ENCODE measurements at places on chromosomes 4 and X. TPM values are rescaled to one million over a fixed set of nuclear protein-coding genes. Genes with fewer than 3 reads are reported as not detected.

Gene TLR10
- total RNA-seq = not detected

Gene GAGE13
- total RNA-seq = not detected

Gene REELD1
- not detected for total RNA-seq

Gene ATP2B3
- total RNA-seq = 0.37 TPM

Gene ABCG2
- 0.08 TPM for total RNA-seq

Gene NUDT9
- total RNA-seq = 20.5 TPM

Gene GSX2
- total RNA-seq = not detected

Gene CT45A2
- total RNA-seq = not detected

Gene FOXR2
- total RNA-seq = not detected

Gene EVC2
- 2.8 TPM for total RNA-seq

Gene GK
- 3.4 TPM for total RNA-seq

Gene PGAM4
- not detected for total RNA-seq

DNA sequence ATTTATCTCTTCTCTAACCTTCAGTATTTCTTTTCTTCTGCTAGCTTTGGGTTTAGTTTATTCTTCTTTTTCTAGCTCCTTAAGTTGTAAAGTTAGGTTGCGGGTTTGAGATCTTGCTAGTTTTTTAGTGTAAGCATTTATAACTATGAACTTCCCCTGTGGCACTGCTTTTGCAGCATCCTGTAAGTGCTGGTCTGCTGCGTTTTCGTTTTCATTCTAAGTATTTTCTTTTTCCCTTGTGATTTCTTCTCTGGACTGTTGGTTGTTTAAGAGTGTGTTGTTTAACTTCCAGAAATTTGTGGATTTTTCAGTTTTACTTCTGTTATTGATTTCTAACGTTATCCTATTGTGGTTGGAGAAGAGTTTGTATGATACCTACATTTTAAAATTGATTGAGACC, 11.0 kb upstream of the CTBP1 start:
- DNase-seq = no peak

DNA sequence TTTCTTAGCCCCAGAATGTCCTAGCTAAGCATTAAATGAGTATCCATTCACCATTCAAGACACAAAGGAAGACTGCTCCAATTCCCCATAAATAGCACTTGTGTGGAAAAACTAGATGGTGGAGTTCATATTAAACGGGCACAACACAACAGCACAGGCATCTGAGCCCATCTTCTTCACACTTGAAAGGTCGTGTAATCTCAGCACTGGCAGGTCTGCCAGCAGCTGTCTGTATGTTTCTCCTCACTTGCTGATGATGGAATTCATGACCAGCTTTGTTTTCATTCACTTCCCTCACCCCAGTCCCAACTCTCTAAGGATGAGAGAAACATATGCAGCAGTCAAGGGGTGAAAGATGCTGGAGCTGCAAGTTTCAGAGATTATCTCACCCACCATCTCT, 148.7 kb downstream of the AFAP1 start:
- DNase-seq = no peak

GRCh38 chr4:128310266-128310697, 22.7 kb upstream of the PGRMC2 start:
- no peak for DNase-seq

GRCh38 chrX:44871114-44871645, 1.8 kb upstream of the KDM6A start:
- peak; percentile 76 for DNase-seq

GRCh38 chrX:150184491-150184890, 178.6 kb upstream of the MAMLD1 start:
- DNase-seq = no peak

GRCh38 chr4:120939693-120940092, 17.2 kb upstream of the PRDM5 start:
- DNase-seq = no peak

- no peak for DNase-seq
These were observed 84.9 kb upstream of the TET2 start for GRCh38 chr4:105061731-105062130.

- no peak for DNase-seq
These were observed 8.3 kb upstream of the ZXDB start for GRCh38 chrX:57583477-57583876.

GRCh38 chr4:112702892-112703291, 65.9 kb downstream of the LARP7 start:
- no peak for DNase-seq

DNA sequence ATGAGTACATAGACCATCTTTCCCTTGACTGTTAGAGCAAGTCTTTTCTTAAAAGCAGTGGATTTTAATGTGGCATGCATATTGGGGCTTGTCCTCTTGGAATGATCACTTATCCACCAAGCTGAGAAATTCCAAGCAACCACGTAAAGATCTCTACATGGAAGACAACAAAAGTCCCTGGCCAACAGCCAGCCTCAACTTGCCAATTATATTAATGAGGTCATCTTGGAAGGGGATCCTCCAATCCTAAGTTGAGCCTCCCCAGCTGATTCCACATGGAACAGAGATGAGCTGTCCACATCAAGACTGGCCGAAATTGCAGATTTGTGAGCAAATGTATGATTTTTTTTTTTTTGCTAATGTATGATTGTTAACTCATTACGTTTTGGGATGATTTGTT, 20.6 kb upstream of the FTHL17 start:
- DNase-seq = no peak

DNA sequence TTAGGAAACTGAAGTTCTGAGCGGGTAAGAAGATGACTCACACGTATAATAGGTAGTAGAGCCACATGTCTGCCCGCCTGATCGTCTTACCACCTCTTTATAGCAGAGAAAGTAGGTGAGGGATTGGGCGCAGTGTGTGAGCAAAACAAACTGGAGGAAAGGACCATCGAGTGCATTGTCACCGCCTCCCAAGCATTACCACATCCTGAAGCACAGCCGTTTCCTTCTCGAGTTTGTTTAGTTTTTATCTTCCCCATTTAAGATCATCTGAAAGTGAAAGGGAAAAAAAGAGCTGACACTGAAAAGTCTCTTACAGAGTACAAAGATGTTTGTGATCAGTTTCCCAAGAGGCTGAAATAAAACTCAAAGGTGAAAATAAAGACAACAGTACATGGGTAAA, 14.8 kb downstream of the PDK3 start:
- DNase-seq = no peak

DNA sequence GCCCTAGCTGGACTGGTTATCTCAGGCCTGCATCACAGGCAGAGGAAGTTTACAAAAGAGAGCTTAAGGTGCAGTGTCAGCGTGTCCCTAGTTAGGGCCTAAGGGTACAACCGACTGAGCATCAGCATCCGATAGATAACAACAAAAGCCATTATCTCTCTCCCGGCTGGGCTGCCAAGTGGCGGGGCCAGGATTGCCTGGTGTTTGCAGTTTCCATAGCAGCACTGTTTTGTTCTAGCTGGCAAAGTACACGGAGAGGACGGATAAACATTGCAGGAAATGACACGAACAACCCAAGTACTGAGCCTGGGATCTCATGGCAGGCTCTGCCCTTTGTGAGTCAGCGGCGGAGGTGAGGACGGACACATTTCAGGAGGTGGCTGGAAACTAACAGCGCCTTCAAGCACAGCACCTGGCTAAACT, 104.7 kb upstream of the NOCT start:
- DNase-seq = no peak

DNA sequence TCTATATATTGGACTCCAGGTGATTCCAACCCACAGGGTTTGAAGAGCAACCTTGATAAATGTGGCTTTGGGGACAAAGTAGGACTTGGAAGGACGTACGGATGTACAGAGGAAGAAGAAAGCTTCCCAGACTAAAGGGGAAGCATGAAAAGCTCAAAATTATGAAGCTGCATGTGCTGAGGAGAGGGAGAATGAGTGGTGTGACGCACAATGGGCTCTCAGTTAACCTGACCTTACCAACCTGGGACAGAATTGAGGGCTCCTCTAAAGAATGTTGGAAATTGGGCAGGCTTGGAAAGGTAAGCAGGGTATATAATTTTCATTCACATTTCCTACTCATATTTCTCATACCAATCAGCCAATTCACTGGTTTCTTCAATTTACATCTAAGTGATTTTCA, 10.5 kb upstream of the TIGD2 start:
- no peak for DNase-seq

GRCh38 chr4:24734511-24734910, 60.9 kb upstream of the SOD3 start:
- no peak for DNase-seq

- DNase-seq = no peak
These were observed 226.6 kb downstream of the NLGN4X start for GRCh38 chrX:6002056-6002455.

DNA sequence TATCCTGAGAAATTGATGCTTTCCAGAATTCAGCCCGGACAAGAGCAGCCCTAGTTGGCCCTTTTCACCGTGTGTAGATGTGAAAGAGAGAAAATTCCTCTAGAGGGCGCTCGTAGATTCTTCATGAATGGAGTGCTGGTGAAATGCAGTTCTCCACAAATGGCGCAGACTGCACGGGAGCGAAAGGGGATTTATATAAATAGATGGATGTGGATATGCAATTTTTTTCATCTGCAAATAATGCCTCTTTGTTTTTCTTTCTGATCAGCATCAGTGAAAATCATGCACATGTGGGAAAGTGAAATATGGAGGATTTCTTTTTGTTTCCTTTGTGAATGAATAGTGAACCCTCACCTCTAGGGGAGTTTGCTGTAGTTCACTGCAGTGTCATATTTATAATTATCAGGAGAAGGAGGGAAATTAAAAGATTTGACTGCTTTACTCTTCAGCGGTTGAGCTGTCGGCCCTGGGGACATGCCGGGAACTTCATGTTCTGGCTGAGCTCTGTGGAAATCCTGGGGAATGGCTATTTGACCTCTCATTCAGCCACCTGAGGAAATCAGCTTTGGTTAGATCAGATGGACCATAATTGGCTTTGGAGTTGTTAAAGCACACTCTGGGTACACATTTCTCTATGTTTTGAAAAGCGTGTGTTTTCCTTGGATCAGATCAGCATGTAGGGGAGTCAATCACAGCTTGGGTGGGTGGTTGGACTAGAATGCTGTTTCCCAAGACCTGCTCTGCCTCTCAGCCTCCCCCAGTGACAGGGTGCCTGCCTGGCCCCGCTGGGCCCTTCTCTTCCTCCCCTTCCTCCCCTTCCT, 115.0 kb upstream of the SHISA3 start:
- no peak for DNase-seq

DNA sequence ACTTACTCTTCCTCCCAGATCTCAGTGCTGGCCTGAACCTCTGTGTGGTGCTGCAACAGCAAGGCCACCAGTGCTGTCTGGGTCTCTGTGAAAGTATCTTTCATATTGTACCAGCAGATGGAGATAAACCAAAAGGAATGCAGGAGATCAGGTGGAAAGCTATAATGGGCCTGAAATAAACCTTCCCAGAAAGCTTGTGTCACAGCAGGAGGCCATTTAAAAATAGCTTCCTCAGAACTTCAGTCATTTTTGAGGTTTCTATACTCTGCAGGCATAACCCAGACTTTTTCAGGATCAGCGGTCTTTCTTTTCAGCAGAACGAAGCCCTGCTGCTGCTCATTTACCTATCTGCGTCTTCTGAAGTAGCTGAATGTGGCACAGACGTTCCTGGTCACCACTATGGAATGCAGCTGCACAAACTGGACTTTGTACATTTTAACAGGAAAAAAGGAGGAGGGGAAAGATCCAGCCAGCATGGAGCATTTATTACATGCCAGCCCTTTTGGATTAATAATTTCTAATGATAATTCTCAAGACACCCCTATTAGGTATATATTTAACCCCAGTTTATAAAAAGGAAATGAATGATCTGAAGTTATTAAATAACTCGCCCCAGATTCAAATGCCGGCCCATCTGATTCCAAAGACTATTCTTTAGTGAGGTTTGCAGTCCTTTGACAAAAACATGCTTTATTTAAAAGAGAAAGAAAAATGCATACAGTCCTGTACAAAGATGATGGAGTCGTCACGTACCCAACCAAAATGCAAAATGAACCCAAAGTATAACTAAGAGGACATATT, 119.7 kb downstream of the NFKB1 start:
- no peak for DNase-seq

DNA sequence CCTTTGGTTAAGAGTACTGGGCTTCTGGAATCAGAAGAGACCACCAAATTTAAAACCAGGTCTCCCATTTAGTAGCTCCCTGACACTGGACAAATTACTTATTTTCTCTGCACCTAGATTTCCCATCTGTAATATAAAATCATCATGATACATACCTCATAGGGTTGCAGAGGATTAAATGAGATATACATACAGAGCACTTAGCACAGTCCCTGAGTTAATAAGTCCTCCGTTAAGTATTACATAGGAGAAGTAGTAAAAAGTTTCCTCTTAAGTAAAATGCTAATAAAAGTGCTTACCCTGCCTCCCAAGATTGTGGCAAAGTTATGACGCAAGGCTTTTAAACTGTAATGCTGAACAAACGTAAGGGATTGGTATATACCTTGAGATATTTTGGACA, 539 bp upstream of the CHIC1 start:
- DNase-seq = no peak

DNA sequence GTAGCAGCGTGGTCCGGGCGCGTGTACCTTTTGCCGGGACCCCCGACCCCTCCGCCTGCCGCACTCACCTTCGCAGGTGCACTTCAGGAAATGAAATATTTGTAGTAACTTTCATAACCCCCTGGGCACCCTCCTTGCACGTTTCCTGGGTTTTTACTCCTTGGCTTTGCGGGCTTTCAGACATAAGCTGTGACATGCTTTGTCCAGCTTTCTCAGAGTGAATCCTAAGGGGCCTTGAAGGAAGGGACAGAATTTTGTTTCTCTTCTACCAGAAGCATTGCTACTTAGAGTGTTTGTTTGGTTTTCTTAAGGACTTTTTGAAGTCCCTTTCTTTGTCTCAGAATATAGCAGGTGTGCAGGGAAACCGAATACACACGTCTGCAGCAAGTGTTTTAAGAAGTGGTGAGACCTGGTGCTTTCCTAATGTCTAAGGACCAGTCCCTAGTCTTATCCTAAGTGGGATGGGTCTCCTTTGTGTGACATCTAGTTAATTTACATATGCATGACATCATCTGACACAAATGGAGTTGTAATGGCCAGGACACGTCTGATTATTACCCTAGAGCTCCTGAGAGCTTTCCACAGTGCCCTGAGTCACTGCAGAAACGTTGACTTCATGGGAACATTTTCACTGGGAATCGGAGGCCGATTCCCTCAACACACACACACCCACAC, 1.3 kb downstream of the FAM149A start:
- DNase-seq = no peak

- DNase-seq = no peak
These were observed 87.9 kb downstream of the TSPAN7 start for GRCh38 chrX:38649221-38649620.

- DNase-seq = no peak
These were observed 146.1 kb upstream of the TBL1X start for GRCh38 chrX:9318766-9319165.

DNA sequence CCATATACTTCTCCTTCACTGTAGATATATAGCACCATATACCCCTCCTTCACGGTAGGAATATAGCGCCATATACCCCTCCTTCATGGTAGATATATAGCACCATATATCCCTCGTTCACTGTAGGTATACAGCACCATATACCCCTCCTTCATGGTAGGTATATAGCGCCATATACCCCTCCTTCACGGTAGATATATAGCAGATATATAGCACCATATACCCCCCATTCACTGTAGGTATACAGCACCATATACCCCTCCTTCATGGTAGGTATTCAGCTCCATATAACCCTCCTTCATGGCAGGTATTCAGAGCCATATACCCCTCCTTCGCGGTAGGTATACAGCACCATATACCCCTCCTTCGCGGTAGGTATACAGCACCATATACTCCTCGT, 12.5 kb downstream of the SNX25 start:
- DNase-seq = no peak
